Fibroblast of skin of abdomen (primary cell): ENCODE measurements at places on chromosomes 2 and 18.
A peak's percentile ranks its signal among the peaks of the same experiment; 100 is the strongest.

- peak; percentile 64 for DNase-seq
Observed at GRCh38 chr18:12657684-12658425, at the start of gene SPIRE1. SPIRE1 (minus strand) TSS chr18:12658107; CDS start chr18:12657866, 241 bp downstream.

- DNase-seq: no peak
Observed at GRCh38 chr2:54271843-54272627, 16.0 kb upstream of the TSPYL6 start.

DNA sequence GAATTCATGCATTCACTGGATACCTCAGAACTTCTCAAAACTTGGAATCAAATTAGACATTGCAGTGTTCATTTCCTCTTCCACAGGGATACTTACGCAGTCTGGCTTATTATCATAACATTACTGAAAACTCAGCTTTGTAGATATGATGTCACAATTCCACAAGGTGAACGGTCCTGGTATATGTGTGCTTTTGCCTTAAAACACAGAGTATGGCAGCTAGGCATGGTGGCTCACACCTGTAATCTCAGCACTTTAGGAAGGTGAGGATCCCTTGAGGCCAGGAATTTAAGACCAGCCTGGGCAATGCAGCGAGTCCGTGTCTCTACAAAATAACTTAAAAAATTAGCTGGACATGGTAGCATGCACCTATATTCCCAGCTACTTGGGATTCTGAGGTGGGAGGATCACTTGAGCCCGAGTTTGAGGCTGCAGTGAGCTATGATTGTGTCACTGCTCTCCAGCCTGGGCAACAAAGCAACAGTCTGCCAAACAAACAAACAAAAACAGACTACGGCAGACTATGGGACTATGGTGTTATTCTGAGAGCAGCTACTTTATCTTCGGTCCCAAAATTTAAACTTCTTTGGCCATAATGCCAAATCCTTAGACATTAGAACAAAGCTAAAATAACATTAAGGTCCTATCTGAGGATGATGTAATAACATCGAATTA, 1191.9 kb upstream of the SLC39A10 start:
- no peak for DNase-seq

DNA sequence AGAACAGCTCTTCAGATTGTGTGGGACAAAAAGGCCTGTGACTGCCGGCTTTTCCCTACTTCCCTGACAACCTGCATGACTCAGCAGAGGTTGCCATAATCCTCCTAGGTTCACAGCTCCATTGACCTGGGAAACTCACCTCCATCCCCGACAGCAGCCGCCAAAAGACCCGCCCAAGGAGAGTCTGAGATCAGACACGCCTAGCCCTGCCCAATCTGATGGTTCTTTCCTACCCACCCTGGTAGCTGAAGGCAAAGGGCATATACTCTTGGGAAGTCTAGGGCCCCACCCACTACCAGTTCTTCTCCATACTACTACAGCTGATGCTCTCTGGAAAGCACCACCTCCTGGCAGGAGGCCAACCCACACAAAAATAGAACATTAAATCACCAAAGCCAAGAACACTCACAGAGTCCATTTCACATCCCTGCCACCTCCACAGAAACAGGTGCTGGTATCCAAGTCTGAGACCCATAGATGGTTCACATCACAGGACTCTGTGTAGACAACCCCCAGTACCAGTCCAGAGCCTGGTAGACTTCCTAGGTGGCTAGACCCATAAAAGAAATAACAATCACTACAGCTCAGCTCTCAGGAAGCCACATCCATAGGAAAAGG, 140.6 kb downstream of the NETO1 start:
- no peak for DNase-seq

- DNase-seq: no peak
Observed at GRCh38 chr2:54290356-54291025, 34.5 kb upstream of the TSPYL6 start.

DNA sequence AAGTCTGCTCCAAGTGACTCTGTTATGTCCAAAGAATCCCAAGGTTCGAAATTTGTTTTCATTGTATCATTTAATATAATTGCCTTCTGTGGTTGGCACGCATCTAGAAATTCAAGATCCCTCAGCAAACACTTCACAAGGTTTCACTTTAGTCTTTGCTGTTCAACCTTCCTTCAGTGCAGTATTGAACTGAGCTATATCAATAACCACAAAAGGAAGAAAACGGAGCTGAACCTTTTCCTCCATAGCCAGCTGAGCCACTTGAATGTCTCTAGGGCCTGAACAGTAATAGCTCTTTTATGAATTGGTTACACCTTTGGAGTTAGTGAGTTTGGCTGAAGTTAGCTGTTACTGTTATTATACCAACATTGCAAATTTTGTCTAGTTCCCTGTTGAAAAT, 357.7 kb upstream of the HNRNPA3 start:
- no peak for DNase-seq

DNA sequence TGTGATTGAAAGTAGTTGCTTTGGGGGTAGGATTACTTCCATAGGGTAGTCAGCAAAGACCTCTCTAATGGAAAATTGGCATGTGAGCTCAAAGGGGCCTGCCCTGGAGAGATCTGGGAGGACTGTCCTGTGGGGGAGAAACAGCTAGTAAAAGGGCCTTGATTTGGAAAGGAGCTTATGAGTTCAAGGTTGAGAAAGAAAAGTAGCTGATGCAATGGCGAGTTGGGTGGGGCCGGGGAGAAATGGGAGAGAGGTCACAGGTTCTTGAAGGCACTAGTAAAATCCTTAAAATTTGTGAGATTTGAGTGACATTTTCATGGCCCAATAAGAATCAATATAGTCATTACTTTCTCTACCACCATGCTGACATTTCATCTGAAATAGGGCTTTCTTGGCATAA, 82.0 kb upstream of the CCDC195 start:
- DNase-seq: no peak

- no peak for DNase-seq
Observed at GRCh38 chr2:62305421-62306176, 109.7 kb downstream of the B3GNT2 start.

- no peak for DNase-seq
Observed at GRCh38 chr2:8440029-8440778, 241.7 kb upstream of the ID2 start.

DNA sequence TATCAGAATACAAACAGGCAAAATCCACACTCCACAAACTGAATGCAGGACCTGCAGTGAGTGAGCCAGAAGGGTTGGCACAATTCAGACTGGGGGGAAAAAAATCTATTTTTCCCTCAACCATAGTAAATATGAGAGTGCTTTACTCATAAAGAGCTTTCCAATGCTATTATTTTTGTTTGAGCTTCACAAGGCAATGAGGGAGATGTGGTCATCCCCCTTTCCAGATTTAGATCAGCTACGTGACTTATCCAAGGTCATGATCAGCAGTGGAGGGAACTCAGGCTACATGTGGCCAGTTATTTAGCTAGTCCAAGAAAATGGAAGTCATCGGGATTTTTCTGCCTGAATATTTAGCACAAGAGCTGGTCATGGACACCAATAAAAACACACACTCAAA, 120.4 kb upstream of the KLF7 start:
- no peak for DNase-seq

DNA sequence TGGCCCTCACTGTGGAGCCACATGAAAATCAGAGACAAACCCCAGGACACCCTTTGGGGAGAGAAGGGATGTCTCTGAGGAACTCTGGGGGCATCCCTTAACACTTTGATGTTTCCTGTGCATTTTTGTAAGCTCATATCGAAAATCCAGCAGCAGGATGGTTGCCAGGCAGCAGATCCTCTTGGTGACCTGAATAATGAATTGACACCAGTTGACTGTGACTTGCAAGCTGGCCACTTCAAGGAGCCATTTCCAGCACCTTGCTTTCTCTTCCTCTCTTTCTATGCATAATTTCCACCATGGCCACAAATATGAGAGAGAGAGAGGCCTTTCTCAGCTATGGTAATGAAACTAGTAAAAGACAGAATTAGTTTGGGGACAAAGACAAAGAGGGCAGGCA, 91.7 kb downstream of the NRP2 start:
- no peak for DNase-seq

- no peak for DNase-seq
Observed at GRCh38 chr2:61727746-61728145, 126.1 kb downstream of the FAM161A start.

DNA sequence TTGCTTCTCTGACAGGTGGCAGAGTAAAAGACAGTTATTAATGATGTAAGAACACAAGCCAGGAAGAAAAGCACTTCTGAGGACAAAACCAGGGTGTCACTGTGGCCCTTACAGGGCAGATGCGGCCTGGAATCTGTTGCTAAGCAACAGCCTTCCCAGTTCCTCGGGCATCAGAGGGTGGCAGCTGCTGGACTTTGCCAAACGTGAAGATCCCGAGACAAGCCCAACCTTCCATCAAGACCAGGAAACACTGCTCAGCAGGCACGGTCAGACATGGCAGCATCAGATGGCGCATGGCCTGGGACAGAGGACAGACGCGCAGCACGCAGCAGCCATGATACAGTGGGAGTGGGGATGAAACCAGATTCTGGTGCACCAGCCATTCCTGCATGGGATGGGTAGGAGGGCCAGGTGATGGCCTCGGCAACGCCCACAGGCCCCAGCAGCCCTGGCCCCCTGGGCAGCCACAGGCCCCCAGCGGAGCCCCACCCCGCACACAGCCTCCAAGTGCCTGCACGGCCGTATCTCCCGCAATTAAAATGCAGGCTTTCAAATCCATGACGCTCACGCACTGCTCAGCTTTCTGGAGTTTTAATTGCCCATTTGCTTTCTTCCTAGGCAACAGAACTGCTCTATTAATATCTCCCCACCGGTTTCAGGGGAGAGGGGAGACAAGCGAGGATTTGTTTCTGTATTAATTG, 89.0 kb downstream of the EIPR1 start:
- no peak for DNase-seq
